AG09309 (cell line): ENCODE measurements at places on chromosomes 5 and 9.

DNA sequence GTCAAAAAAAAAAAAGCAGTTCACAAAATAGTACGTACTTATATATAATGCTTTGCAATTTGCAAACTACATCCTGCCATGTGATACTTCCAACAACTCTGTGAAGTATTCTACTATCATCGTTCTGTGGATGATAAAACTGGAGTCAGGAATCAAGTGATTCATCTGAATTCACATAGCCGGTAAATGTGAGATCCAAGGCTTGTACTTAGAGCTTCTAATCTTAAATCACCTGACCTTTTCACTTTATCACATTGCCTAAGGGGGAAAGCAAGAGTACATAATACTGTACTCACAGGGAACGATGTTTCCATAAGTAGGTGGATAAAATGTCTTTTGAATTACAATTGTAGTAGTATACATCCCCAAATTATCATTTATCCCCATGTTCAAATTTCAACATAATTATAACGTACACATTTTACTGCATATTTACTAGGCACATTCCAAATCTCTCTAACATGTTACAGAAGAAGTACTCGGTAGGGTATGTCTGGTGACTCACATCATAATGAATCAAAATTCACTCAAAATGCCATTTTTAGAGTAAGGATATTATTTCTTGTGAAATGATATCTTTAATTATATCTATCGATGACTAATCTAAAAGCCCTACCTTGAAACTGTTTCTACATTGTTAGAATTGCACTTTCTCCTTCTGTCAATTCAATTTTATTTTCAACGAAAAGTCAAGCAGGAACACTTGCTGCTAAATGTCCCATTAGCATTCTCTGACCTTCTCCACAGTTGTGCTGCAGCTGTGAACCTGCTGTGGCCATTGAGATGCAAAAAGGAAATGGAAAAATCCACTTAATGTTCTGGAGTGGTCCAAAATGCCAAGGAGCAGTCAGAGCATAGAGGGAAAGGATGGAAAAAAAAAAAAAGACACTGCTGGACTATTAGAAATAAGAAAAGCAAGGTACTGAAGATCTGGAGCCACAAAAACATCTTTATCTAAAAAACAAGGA lies 78.9 kb downstream of the OR2K2 start:
- no peak for DNase-seq

DNA sequence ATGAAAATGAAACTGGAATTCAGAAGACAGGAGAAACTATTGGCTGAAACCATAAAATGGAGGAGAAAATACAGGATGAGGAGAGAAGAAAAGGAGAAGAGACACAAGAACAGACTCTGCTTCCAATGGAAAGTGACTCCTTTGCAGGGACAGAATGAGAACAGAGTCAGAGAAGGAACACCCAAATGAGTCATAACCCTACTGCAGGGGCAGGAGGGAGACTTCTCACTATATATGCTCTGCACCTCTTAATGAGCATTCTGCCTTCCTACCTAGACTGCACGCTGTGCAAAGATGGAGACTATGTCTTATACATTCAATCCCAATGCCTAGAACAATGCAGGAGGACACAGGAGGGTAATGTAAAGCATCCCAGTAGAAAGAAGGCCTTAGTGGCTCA lies 2.1 kb downstream of the SAXO1 start:
- no peak for DNase-seq

DNA sequence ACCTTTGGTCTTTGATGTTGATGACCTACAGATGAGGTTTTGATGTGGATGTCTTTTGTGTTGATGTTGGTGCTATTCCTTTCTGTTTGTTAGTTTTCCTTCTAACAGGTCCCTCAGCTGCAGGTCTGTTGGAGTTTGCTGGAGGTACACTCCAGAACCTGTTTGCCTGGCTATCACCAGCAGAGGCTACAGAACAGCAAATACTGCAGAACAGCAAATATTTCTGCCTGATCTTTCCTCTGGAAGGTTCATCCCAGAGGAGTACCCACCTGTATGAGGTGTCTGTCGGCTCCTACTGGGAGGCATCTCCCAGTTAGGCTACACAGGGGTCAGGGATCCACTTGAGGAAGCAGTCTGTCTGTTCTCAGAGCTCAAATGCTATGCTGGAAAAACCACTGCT lies 694.5 kb upstream of the CDH6 start:
- no peak for DNase-seq

DNA sequence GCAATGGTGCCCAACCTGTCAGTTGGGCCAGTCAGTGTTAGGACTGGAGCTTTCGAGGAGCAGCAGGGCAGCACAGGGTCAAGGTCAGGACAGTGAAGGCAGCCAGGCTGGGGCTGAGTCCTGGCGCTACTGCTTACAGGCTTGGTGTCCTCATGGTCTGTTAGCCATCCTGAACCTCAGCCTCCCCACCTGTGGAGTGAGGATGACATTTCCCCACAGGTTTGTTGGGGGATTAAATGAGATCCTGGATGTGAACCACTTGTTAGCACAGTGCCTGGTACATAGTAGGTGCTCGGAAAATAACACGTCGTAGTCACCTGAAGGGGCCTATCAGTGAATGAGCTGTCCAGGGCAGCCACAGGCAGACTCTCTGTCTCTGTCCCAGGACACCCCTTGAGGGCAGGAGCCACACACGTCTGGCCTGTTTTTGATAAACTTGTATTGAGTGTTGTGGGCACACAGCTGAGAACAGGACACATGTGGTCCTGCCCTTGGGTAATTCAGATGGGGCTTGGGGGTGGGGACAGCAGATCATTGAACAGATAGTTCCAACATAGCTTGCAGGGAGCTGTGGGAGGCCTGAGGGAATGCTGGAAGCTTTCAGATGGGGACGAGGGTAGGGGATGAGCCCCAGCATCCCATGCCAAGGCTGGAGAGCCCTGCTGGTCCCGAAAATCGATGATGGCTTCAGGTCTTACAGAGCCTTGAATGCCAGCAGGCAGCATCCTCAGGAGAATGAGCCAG lies 69.3 kb downstream of the AMBP start:
- DNase-seq, result no peak

GRCh38 chr9:87650611-87651295 lies 75.2 kb upstream of the CTSL start:
- no peak for DNase-seq

DNA sequence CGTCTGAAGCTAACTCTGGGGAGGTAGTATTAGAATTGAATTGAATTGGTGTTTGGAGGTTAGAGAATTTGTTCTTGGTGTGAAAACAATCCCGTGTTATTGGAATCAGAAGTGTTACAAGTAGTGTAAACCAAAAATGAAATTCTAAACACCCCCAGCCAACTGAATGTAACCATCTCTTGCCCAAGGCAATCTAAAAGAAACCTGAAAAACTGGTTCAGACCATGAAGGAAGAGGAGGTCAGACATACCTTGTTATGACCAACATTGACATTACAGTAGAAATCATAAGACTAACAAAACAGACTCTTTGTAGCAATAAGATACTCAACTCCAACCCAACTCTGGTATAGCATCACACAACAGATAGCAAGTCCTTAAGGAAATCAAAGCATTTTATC lies 159.0 kb downstream of the TUSC1 start:
- no peak for DNase-seq
